ENCODE measurements at places on chromosomes 6 and 20.

- no peak for DNase-seq
These were observed 875.9 kb downstream of the HACE1 start for GRCh38 chr6:103983860-103984259.

DNA sequence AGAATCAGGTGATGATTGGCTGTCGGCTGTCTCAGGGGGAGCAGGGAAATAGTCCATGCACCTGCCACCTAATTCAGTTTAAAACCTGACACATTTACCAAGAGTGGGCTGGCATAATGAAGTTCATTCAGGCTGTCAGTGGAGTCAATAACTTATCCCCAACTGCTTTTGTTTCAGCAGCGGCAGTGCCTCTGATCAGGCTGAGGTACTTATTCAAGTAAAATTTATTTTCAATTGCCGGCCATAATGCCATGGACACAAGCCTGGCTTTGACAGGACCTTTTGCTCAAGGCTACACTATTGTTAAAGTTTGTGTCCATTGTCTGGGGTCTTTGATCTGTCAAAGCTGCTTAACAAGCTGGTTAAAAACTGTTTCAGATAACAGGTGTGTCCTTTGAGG is 20.6 kb downstream of the OLIG3 start:
- DNase-seq, result no peak

GRCh38 chr6:139540276-139540675 is 165.8 kb upstream of the CITED2 start:
- no peak for DNase-seq

DNA sequence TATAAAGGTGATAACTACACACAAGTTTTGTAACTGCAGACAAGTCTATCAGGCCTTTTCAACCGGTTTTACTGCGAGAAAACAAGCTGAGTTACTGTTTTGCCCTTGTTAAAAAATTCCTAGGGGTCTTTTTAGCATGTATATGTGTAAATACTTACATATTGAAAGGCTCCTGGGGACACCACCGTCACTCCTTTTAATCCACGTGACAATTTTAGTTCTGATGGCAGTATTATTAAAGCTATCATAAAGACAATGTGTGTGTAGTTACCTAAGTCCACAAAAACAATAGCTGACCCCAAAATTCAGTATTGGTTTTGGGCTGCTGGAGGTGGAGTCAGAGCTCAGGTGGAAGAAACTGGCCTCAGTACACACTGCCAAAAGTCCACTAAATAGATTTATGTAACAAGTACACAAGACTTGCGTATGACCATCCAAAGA is 41.3 kb upstream of the HFE start:
- DNase-seq, result no peak

GRCh38 chr6:50961611-50962010 is 142.9 kb downstream of the TFAP2B start:
- no peak for DNase-seq

- DNase-seq, result no peak
These were observed 47.4 kb downstream of the AIG1 start for GRCh38 chr6:143107911-143108761.

GRCh38 chr20:45340236-45340847 is 7.9 kb downstream of the SDC4 start:
- DNase-seq, result no peak

GRCh38 chr6:96878143-96878542 is 19.5 kb downstream of the NDUFAF4 start:
- DNase-seq, result no peak

- no peak for DNase-seq
These were observed 19.5 kb downstream of the KIF25 start for GRCh38 chr6:168016721-168017525.
